ENCODE measurements at places on chromosomes 7 and 10. TPM values are rescaled to one million over a fixed set of nuclear protein-coding genes. Genes with fewer than 3 reads are reported as not detected.

GRCh38 chr7:114422507-114423501, 8.2 kb downstream of the FOXP2 start:
- H3K4me1 ChIP-seq: peaks cover 3% of the 10 kb centered on the region
- H3K36me3 ChIP-seq: no peaks in the 10 kb centered on the region
- no peak overlapping the region for H3K4me3 ChIP-seq
- no peaks in the 10 kb centered on the region for H3K27me3 ChIP-seq

DNA sequence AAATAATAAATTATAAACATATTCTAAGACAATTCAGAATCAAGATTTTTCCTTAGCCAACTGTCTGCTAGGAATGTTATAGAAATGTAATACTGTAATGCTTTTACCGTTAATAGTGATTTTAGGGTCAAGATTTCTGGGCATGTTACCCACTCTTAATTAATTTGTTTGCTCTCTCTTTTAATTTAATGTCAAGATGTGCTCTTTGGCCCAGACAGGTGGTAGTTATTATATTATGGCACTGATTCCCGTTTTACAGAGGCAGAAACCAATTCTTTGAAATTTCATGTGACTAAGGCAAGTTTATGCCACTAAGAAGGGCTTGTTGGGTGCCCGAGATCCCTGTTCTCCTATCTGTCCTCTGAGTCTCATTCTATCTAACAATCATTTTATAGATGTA, 959 bp upstream of the FAM107B start:
- no peaks in the 10 kb centered on the region for H3K4me1 ChIP-seq
- no peaks in the 10 kb centered on the region for H3K27me3 ChIP-seq
- no peak for DNase-seq

DNA sequence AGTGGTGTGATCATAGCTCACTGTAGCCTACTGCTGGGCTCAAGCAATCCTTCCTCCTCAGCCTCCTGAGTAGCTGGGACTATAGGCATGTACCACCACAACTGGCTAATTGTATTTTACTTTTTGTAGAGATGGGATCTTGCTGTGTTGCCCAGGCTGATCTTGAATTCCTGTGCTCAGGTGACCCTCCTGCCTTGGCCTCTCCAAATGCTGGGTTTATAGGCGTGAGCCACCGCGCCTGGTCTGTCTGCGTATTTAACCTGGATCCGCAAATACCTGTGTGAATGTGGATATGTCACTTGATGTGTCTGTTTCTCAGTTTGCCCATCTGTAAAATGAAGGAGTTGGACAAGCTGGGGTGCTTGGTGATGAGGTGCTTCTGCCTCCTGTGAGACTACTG, 123.9 kb downstream of the BAMBI start:
- no peaks in the 10 kb centered on the region for H3K4me1 ChIP-seq
- H3K27ac ChIP-seq: no peak overlapping the region
- no peaks in the 10 kb centered on the region for H3K27me3 ChIP-seq

DNA sequence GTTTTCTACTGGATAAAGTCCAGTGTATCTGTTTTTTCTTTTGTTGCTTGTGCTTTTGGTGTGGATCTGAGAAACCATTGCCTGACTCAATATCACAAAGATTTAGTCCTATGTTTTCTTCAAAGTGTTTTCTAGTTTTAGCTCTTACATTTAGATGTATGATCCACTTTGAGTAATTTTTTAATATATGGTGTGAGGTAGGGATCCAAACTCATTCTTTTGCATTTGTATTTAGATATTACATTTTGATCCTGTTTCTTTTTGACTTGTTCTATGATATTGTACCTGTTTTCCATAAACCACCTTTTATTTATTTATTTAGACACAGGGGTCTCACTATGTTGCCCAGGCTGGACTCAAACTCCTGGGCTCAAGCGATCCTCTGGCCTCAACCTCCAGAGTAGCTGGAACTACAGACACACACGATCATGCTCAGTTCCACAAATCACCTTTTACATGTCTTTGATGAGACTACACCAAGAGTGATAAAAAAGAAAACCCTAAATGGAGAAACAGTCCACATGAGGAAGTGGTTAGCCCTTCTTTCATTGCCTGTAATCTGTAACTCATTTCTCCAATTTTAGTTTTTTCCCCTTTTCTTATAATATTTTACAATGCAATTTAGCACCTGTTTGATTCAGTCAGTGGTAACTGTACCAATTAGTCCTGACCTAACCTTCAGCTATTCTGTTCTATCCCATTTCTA, 86.0 kb downstream of the SLC37A3 start:
- H3K36me3 ChIP-seq: no peaks in the 10 kb centered on the region
- H3K4me3 ChIP-seq: no peak overlapping the region
- peaks cover 38% of the 10 kb centered on the region for H3K4me1 ChIP-seq
- no peaks in the 10 kb centered on the region for H3K27me3 ChIP-seq
- DNase-seq: no peak

DNA sequence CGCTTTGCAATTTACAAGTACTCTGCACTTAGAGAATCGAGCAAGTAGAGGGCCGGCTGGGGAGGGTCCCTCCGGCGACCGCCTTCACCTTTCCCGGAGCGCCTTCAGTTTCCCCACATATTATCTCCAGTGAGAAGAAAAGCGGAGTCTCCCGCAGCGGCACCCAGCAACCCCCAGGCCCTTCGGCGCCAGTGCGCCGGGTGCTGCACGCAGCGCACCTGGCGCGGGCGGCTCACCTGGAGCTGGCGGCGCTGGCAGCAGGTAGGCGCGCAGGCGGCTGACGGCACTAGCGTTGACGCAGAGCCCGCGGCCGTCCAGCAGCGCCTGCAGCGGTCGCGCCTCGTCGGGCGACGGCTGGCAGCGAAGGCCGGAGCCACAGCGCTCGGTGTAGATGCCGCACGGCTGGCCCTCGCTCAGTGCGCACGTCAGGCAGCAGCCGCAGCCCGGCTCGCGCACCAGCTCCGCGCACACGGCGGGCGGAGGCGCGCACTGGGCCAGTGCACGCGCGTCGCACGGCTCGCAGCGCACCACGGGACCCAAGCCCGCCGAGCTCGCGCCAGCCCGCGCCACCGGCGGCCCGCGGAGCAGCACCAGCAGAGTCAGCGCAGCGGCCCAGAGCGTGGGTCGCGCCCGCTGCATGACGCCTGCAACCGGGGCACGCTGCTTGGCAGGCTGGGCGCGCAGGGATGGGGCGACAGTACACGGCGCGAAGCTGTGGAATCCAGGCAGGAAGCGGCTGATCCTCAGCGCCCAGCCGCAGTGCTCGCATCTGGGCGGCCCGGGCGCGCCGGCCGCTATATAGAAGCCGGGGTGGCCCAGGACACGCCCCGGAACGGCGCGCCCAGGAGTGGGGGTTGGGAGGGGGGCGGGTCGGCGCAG, at the start of gene IGFBP3:
Gene IGFBP3, minus strand, starts transcription at position 771 of the 879 bp plus-strand sequence. Its CDS starts 132 bp downstream, at position 639.
- H3K4me3 ChIP-seq: peak within 1 kb of the TSS; percentile 27
- H3K27ac ChIP-seq: no peak within 1 kb of the TSS
- H3K36me3 ChIP-seq: no peaks in the 10 kb centered on the region

Gene PGAM2
- total RNA-seq: 12.3 TPM

GRCh38 chr10:69323622-69324021, 45.3 kb downstream of the HK1 start:
- no peak overlapping the region for H3K27ac ChIP-seq
- H3K27me3 ChIP-seq: no peaks in the 10 kb centered on the region
- no peak for DNase-seq
- no peaks in the 10 kb centered on the region for H3K36me3 ChIP-seq
- peaks cover 49% of the 10 kb centered on the region for H3K4me1 ChIP-seq
- H3K4me3 ChIP-seq: no peak overlapping the region

Gene TDRD1
- total RNA-seq: 0.67 TPM

GRCh38 chr7:1091644-1092027, 3.7 kb downstream of the GPER1 start:
- peaks cover 19% of the 10 kb centered on the region for H3K36me3 ChIP-seq
- no peak overlapping the region for H3K27ac ChIP-seq
- no peaks in the 10 kb centered on the region for H3K27me3 ChIP-seq
- H3K4me3 ChIP-seq: no peak overlapping the region
- H3K4me1 ChIP-seq: peaks cover 67% of the 10 kb centered on the region

Gene GOLGA7B
- total RNA-seq: 0.54 TPM

GRCh38 chr7:155746188-155746587, 66.1 kb downstream of the SHH start:
- H3K36me3 ChIP-seq: peaks cover 33% of the 10 kb centered on the region
- H3K27me3 ChIP-seq: no peaks in the 10 kb centered on the region
- H3K4me1 ChIP-seq: no peaks in the 10 kb centered on the region
- DNase-seq: no peak

Gene ACHE
- total RNA-seq: 1.0 TPM

GRCh38 chr10:118903251-118903650, 126.3 kb upstream of the NANOS1 start:
- H3K36me3 ChIP-seq: no peaks in the 10 kb centered on the region
- no peaks in the 10 kb centered on the region for H3K27me3 ChIP-seq
- H3K4me3 ChIP-seq: no peak overlapping the region
- H3K27ac ChIP-seq: no peak overlapping the region

Gene SFTPA1
- not detected for total RNA-seq

GRCh38 chr10:121592155-121592890, 5.9 kb downstream of the FGFR2 start:
- H3K4me1 ChIP-seq: peaks cover 20% of the 10 kb centered on the region
- no peaks in the 10 kb centered on the region for H3K27me3 ChIP-seq
- no peak for DNase-seq
- H3K27ac ChIP-seq: no peak overlapping the region

Gene CLRN3
- total RNA-seq: not detected

Gene INSYN2A
- 0.27 TPM for total RNA-seq

- no peak for DNase-seq
- no peaks in the 10 kb centered on the region for H3K36me3 ChIP-seq
- no peaks in the 10 kb centered on the region for H3K27me3 ChIP-seq
- H3K4me3 ChIP-seq: no peak overlapping the region
- no peaks in the 10 kb centered on the region for H3K4me1 ChIP-seq
- no peak overlapping the region for H3K27ac ChIP-seq
Observed at GRCh38 chr7:18370633-18371032, 124.9 kb upstream of the HDAC9 start.

GRCh38 chr10:30935078-30935477, 96.6 kb downstream of the ZNF438 start:
- H3K4me3 ChIP-seq: no peak overlapping the region
- no peaks in the 10 kb centered on the region for H3K36me3 ChIP-seq
- H3K4me1 ChIP-seq: peaks cover 3% of the 10 kb centered on the region
- no peak overlapping the region for H3K27ac ChIP-seq
- H3K27me3 ChIP-seq: no peaks in the 10 kb centered on the region

DNA sequence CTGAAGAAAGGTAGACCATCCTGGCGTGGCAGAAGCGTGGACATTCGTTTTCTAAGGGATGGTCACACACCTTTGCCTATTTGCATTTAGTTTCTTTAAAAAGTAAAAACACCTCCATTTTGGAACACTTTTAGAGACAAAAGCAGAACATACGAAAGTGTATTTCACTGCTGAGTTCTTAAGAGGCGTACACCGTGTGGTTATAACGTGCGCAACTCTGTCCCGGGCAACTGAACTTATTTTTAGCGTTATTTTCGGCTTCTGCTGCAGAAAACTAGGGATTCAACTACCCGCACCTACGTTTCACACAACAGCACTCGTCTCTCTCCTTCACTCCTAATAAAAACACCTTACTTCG, 557 bp upstream of the LSM8 start:
- H3K4me3 ChIP-seq: peak overlapping the region; percentile 61
- H3K27ac ChIP-seq: peak overlapping the region; percentile 82
- peak; percentile 6 for DNase-seq
- H3K36me3 ChIP-seq: peaks cover 6% of the 10 kb centered on the region
- peaks cover 6% of the 10 kb centered on the region for H3K4me1 ChIP-seq
- H3K27me3 ChIP-seq: no peaks in the 10 kb centered on the region

Gene CPA4
- not detected for total RNA-seq

DNA sequence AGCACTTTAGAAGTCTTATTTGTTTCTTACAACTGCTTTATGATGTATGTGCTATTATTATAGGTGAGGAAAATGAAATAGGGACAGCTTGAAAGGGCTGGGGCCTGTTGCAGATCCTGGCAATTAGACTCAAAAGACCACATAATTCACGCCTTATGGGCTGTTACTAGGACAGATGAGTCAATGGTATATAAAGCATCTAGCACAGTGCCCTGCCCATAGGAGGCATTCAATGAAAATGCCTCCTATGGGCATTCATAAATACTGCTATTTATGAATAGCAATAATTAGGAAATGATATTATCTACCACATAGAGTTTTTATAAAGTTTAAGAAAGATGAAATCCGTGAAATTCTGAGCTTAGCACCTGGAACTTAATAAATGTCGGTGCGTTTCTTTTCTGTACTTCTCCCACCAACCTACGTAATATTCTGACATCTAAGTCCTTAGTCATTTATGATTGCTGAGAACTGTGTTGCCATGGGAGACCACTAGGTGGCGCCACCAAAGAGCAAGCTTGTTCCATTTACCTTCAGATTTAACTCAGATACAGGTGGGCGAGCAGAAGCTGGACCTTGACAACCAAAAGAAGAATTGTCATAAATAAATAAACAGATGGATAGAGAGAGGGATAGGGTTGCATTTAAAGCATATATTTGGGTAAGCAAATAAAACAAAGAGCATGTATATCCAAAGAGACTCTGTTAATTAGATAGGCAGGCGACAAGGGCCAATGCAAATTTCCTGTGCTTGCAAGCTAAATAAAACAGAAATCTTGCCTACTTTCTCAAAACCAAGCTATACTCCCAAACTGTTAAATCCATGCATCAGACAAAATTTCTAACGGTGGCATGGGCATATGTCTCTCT, 699.9 kb downstream of the INHBA start:
- H3K36me3 ChIP-seq: no peaks in the 10 kb centered on the region
- no peak overlapping the region for H3K27ac ChIP-seq
- H3K4me1 ChIP-seq: no peaks in the 10 kb centered on the region
- H3K4me3 ChIP-seq: no peak overlapping the region

Gene HTR5A
- total RNA-seq: not detected

Gene SPDYE1
- total RNA-seq: not detected

Gene ESYT2
- 102 TPM for total RNA-seq

Measured in thyroid gland (tissue), 4 donors.